ENCODE measurements at places on chromosomes 5 and 9.

DNA sequence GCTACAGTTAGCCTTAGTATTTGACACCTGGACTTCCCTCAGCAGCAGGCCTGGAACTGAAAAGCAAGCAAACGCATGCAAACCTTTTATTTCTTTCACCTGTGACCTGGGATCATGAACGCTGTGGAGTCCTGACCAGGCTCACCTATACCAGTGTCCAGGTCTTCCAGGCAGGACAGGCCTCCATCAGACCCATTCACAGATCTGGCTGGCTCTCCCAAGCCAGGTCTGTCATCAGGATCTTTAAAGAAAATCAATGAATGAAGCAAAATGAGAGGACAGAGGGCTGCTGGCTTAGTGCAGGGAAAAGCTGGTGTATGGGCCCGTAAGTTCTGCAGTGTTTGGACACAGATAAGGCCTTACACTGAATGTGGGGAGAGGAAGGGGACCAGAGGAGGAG is 96.3 kb upstream of the CPEB4 start:
- no peak for DNase-seq

- no peak for DNase-seq
Observed at GRCh38 chr5:141392429-141393198, at the start of gene PCDHGA8. TSS of gene PCDHGA8 (plus strand) at chr5:141392633. CDS start at chr5:141392814, 181 bp downstream.

GRCh38 chr9:132216861-132217619 is 55.2 kb downstream of the NTNG2 start:
- DNase-seq, result no peak

GRCh38 chr9:113313261-113313660 is 10.1 kb upstream of the RNF183 start:
- no peak for DNase-seq

GRCh38 chr5:54709096-54709495 is 191.5 kb downstream of the SNX18 start:
- no peak for DNase-seq

GRCh38 chr5:33537240-33537639 is 96.5 kb downstream of the TARS1 start:
- no peak for DNase-seq

- DNase-seq, result no peak
Observed at GRCh38 chr9:69465473-69465872, 140.5 kb downstream of the ENTREP1 start.

GRCh38 chr5:4205398-4205797 is 609.8 kb downstream of the IRX1 start:
- DNase-seq, result no peak

GRCh38 chr9:90830051-90830450 is 28.4 kb downstream of the SYK start:
- no peak for DNase-seq

GRCh38 chr5:28324174-28324573 is 1285.8 kb upstream of the CDH9 start:
- DNase-seq, result no peak

DNA sequence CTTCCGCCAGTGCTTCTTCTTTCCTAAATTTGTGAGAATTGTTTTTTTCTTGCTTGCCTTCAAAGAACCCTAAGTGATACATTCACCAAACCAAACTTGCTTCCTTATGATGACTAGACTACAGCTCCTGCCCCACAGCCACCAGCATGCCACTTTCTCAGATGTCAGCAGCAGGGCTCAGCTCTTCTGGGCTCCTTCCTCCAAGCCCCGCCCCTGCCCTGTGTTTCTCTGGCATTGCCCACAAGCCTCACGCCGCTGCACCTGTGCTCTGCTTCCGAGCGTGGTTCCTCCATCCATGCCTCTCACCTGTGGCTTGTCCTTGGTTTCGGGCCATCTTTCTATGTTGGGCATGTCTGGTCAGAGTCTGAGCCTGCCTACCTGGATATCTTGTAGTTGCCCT is 10.6 kb downstream of the UNC5A start:
- DNase-seq, result no peak

DNA sequence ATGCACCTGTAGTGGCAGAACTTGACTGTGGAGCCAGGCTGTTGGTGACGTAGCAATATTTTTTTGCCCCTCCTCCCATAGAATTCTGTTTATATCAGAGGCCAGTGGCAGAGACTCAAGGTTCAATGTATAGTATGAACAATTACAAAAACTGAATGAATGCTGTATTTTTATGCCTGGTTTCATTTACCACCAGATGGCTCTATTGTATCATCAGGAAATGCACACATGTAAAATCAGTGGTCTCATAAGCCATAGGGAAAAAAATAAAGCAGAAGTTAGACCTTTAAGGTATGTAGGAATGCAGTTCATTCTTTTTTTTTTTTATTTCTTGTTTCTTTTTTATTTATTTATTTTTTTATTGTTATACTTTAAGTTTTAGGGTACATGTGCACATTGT is 43.6 kb downstream of the CCDC192 start:
- no peak for DNase-seq

All from activated effector memory CD4-positive, alpha-beta T cell treated with anti-CD3 and anti-CD28 coated beads, Interleukin-2, amount 50 U/mL, for 16 hours (primary cell).